ENCODE measurements at places on chromosomes 2 and 18.

DNA sequence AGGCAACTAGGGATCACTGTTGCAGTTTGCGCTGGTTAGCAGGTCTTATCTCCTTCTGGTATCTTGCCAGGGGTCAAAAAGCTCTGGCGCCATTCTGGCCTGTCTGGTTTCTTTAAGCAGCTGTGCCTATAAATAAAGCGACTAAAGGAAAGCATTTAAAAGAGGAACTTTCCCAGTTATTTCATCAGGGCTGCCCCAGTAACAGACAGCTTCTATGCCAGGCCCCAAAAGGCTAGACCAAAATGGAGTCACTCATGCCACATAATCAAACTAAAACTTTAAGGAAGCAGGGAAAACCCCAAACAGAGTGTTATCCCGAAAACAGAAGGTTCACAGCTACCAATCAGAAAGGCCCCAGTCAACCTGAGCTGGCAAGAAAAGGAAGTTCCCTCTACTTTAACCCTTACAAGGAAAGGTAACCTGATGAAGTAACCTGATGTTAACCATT is 41.2 kb upstream of the HNRNPA3 start:
- DNase-seq = no peak

- no peak for DNase-seq
Observed at GRCh38 chr2:191601060-191601459, 76.9 kb upstream of the NABP1 start.

GRCh38 chr2:136122661-136123060 is 4.7 kb upstream of the CXCR4 start:
- no peak for DNase-seq

DNA sequence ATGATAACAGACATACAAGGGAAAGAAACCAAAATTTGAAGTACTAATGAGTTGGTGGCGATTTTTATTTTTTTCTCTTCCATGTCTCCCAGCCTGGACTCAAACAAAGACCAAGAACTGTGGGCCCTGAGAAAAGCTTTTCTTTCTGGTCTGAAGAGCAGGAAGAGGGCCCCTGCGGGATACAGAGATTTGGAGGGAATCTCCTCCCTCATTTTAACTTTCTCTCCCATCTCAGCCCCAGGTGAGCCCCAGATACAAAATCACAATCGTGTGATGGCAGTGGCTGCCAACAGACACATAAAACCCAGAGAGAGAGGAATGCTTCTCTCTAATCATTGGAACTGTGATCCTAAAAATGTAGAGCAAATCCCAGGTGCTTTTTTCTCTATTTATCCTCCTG is 19.5 kb upstream of the PRKCE start:
- no peak for DNase-seq

DNA sequence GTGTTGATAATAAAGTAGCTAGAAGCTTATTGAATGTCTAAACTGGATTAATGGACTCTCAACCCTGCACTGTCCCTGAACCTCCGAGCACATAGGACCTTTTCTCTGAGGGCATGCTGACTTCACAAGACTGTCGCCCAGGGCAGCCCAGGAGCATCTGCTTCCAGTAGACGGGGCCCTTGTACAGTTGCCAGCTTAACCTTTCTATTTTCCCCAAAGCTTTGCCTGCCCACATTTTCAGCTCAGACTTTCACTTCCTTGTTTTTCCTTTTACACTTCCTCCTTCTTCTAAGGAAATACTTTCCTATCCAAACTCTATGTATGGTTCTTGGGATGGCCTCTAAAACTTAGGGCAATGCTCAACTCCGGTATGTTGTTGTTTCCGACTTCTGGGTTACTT is 1.3 kb downstream of the VWA3B start:
- DNase-seq = no peak

DNA sequence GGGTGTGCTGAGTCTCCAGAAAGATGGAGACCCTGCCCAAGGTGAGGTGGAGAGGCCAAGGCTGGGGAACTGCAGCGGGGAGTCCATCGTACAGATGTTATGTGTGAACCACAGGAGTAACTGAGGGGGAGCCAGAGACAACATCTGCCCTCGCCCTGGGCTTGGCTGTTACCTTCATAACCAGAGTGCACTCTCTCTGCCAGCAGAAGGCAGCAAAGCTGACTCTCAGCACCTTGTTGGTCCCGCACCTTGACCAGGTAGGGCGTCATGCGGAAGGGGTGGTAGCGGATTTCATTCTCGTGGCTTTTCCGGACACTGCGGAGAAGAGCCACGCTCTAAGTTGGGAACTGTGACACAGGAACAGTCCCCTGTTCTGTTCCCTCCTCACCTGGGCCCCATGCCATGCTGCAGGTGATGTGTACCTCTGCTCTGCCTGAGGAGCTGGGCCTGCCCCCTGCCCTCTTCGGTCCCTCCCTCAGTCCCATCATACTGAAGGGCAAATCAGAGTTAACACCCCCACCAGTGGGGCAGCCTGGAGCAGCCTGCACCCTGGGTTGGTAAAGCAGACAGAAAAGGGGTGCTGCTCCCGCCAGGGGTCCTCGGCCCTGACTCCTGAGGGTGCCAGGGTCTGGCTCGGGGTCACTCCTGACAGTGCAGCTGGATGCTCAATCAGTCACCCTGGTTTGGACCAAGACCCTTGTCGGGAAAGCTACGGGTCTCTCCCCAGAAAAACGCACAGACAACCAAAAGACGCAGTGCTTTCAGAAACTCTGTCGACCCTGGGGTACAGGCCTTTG is 20.3 kb downstream of the PER2 start:
- no peak for DNase-seq

DNA sequence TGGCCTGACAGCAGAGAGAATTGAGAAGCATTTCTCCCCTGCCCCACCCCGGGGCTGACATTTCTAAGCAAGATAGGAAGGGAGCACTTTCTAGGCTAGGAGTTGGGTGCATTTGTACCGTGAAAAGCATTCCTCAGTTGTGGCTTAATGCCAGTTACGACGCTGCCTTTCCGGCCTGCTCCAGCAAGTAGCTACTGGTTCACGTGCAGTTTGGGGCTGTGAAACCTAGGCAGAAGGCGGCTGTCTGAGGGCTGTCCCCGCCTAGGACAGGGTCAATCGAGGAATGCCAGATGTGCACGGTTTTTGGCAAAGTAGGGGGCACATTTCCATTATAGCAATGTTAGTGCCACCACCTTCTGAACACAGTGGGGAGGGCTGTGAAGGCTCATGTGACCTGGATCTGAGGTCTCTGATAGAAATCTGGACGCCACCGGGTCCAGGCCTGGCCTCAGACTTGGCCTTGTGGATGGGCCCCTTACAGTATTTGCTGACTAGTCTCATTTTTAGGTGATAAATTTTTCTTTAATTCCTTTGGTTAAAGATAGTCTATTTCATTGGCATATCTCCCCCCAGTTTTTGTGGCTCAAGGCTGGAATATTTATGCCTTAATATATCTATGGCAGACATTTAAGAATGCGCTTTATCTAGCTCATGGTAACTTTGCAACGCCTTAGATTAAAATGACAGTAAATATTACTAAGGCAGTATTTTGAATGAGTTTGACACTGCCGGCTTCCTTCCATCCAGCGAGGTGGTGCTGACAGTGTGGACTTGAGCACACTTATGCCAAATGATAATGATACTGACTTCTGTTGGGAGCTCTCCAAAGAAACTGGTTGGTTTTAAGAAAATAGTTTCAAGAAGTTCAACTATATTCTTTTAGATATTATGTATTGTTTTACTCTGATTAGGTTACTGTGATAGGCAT is 78.7 kb downstream of the LPIN1 start:
- DNase-seq = no peak

- no peak for DNase-seq
Observed at GRCh38 chr18:62982600-62983251, 267.4 kb downstream of the PHLPP1 start.

- DNase-seq = no peak
Observed at GRCh38 chr2:3099145-3099859, 278.3 kb downstream of the EIPR1 start.

- no peak for DNase-seq
Observed at GRCh38 chr2:153875801-153876466, 4.2 kb downstream of the GALNT13 start.

GRCh38 chr2:127820080-127820668 is 9.2 kb upstream of the WDR33 start:
- no peak for DNase-seq

GRCh38 chr2:223731503-223731902 is 105.9 kb downstream of the AP1S3 start:
- no peak for DNase-seq

DNA sequence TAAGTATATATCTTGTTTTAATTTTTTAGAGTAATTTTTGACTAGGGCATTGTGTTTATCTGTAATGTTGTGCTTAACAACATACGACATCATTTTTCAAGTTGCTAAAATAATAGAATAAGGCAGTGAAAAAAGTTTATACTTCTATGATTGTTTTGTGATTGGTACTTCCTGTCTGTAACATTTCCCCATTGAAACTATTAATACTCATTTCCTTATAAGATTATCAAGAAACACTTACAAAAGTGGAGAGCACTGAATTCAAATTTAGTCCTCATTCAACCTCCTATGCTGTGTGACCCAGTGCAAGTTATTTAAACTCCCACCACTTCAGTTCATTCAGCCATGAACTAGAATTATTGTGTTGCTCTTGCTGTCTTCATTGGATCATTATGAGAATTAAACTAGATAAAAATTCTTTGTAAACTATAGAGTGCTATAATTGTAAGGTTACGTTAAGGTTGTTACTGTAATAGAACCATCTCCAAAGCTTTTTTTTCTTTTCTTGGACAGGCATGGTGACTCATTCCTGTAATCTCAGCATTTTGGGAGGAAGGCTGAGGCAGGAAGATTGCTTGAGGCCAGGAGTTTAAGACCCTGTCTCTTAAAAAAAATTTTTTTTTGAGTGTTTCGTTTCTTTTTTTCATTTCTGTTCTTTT is 2.8 kb downstream of the ETAA1 start:
- DNase-seq = no peak

DNA sequence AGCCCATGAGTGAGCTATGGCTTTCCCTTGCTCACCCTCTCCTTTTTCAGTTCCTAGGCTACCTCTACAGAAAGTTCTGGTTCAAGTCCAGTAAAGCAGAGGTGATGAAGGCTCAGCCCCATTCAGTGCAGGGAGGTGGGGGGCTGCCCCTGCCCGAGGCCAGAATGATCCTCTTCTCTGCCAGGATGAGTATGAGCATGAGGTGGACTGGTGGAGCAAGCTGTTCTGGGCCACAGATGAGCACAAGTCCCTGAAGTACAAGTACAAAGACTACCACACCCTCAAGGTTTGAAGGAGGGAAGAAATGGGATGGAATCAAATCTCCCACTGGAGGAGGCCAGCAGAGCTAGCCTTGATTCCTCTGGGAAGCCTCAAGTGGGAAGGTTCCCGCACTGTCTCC is 42.4 kb downstream of the LMAN2L start:
- no peak for DNase-seq

- no peak for DNase-seq
Observed at GRCh38 chr2:102412199-102412598, 10.8 kb upstream of the IL18RAP start.

GRCh38 chr2:231919341-231920035 is 6.7 kb downstream of the NPPC start:
- no peak for DNase-seq

DNA sequence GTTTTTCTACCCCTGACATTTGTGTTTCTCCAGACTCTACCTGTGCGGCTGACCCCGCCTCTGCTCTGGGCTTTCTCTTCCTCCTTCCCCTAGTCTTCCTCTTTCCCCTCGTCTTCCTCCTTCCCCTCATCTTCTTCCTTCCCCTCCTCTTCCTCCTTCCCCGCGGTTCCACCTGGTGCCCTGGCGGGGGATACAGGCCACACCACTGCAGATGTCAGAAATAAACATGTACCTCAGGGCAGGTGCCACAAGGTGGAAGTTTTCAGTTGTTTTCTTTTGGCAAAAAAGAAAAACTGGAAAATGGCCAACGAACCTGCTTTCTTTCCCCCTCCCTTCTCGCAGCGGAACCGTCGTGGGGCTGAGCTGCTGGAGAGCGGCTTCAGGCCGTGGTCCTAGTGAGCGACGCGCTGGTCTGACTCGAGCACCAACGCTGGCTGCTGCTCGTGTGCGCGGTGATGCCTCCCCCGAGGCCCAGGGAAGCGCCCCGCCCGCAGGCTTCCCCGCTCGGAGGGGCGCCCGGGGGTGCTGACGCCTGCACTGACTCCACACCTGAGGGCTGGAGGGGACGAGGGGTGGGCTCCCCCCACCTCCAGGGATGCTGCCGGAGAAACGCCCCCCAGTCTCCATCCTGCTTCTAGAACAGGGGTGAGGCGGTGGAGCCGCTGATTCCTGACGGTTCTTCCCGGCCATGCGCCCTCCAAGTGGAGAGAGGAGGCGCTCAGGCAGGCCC is 83.7 kb upstream of the ZNF516 start:
- DNase-seq = no peak

- DNase-seq = no peak
Observed at GRCh38 chr18:9506046-9506792, 30.9 kb downstream of the RALBP1 start.

- no peak for DNase-seq
Observed at GRCh38 chr2:223625652-223626051, 23.5 kb upstream of the SCG2 start.

GRCh38 chr2:88307817-88308216 is 137.7 kb downstream of the THNSL2 start:
- DNase-seq = no peak

- no peak for DNase-seq
Observed at GRCh38 chr2:178882666-178883440, 75.6 kb upstream of the TTN start.

DNA sequence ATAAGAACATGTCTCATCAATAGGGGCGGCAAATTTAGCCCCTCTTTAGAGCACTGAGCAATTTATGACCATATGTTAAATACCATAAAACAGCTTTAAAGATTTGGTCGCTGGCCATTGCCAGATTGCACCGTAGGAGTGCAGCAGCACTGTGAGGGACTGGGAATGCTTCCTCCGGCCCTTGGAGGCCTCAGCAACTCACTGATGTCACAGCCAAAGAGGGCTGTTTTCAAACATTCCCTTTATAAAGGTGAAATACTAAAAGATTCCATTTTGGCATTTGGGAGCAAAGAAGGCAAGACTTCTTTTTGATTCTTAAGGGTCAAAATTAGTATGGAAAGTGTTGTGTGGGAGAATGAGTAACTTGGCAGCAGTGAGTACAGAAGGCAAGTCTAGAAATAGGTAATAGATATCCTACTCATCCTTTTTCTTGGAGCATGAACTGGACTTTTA is 63.7 kb downstream of the BABAM2 start:
- no peak for DNase-seq

DNA sequence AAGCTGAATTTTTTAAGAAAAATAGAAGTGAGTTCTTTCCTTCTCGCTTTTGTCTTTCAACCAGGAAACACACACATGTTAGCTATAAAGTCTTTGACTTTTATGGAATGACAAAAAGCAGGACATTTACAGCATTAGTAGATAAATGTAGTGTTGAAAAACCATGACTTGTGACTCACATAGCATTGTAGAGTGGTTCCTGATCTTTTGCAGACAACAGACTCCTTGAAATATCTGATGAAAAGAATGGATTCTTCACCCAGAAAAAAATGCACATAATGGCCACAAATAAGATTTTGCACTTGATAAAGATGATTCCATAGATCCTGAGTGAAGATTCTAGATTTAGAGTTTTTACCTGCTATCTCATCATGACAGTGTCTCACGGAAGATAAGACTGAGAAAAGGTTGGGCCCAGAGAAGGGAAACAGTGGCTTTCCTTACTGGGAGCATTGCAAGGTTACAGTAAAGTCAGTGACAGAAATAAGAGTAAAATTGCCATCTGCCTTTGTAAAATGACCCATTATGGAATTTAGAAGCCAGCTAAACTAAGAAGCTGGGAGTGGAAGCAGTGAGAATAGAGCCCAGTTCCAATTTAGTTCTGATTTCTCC is 14.0 kb downstream of the SMARCAL1 start:
- no peak for DNase-seq

Data from GOT3 (cell line).